ENCODE measurements at places on chromosomes 13 and 19.
A peak's percentile ranks its signal among the peaks of the same experiment; 100 is the strongest.

DNA sequence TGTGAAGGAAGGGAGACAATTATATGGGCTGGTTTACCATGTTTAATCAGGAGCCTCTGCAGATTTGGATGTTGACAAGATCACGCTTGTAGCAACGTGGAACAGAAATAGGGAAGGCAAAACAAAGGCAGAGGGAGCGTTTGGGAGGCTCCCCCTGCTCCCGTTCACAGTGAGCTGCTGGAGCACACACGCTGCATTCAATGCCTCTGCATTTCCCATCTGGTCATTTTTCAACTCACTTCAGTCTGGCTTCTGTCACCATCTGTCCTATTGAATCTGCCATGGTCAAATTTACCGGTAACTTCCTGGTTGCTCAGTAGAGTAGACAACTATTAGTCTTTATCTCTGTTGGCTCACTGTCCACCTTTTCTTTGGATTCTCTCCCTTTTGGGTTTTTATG lies 91.0 kb downstream of the NHLRC3 start:
- no peak for DNase-seq

DNA sequence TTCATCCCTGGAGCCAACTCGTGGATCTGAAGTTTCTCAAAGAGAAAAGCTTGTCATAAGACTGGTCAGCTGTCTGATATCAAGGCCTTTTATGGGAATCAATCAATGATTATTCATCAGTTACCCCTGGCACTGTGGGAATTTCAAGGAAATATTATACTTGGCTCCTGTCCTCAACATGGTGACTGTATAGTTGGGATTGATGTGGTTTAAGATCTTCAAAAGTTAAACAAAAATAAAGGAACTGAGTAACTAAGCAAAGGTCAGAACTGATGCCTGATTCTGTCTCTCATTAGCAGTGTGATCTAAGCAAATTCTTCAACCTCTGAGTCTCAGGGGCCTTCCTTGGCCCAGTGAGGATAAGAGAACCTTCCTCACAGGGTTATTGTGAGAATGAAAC lies 22.2 kb upstream of the SERPINE3 start:
- no peak for DNase-seq

- DNase-seq = no peak
Measured at GRCh38 chr13:30354493-30355383, 47.4 kb upstream of the KATNAL1 start.

DNA sequence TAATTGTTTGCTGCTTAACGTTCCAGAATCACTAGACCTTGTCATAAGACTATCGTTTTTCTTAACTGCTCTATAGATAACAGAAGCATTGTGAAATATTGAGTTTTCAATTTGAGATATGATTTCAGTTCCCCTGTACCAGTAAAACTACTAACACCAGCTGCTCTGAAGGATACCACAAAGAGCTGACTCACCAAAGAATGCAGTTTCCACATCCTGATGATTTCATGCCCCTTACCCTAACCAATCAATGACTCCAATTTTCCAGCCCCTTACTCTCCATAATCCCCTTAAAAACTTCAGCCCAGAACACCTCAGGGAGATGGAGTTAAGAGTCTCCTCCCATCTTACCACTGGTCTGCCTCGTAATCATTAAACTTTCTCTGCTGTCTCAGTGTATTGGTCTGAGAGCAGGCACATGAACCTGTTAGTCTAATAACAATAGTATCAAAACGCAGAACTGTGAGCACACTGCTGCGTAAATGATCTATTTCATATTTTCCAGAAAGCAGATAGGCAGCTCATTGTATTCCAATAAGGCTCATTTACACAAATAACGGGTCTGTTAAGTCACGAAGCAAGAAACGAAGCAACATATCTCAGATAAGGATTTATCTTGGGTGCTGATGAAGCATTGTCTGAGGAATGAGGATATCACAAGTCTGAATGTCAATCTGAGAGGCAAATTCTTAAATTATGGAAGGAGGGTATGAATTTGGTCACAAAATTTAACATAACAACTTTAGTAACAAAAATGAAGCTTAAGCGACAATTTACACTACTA lies 14.1 kb upstream of the CCNA1 start:
- no peak for DNase-seq

DNA sequence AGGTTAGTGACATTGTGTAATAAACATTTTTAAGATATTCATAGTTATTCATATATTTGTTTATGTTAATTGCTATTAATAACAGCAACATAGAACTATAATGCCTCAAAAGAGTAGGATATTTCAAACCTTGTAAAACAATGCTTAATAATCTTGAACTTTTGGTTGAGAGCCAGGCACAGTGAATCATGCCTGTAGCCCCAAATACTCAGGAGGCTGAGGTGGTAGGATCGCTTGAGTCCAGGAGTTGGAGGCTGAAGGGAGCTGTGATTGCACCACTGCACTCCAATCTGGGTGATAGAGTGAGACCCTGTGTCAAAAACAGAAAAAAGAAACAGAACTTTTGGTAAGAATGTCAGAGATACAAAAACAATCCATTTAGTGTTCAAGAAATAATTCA lies 213.9 kb upstream of the SLITRK1 start:
- no peak for DNase-seq

- peak; percentile 27 for DNase-seq
Measured at GRCh38 chr19:45391346-45391745, 13.5 kb downstream of the PPP1R13L start.

GRCh38 chr13:83125791-83126190 lies 756.5 kb downstream of the SLITRK1 start:
- DNase-seq = no peak

DNA sequence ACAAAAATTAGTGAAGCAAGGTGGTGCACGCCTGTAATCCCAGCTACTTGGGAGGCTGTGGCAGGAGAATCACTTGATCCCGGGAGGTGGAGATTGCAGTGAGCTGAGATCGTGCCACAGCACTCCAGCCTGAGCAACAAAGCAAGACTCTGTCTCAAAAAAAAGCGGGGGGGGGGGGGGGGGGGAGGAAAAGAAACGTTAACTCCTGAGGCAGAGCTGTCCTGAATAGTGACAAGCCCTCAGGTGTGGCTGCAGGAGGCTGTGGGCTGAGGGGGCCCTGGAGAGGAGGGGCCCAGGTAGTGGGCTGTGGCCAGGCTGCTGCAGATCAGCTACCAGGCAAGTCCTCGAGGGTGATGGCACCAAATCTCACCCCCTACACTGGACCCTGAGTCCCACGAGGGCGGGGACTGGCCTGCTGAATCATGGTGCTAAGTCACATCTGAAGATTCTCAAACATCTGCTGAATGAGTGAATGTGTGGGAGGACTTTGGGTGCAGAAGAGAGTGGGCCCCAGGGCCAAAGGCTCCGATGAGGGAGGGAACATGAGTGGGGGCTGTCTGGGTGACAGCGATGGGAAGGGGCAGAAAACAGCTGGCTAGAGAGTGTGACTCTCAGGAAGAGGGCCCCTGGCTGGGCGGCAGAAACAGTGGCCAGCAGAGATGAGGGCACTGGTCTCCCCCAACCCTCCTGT lies 24.6 kb upstream of the ATP1A3 start:
- DNase-seq = no peak

- DNase-seq = no peak
Measured at GRCh38 chr13:35879111-35879510, 252.1 kb downstream of the DCLK1 start.

GRCh38 chr19:17086120-17086519 lies 10.5 kb downstream of the MYO9B start:
- DNase-seq = no peak

- no peak for DNase-seq
Measured at GRCh38 chr19:45068041-45068440, 8.2 kb downstream of the ZNF296 start.

DNA sequence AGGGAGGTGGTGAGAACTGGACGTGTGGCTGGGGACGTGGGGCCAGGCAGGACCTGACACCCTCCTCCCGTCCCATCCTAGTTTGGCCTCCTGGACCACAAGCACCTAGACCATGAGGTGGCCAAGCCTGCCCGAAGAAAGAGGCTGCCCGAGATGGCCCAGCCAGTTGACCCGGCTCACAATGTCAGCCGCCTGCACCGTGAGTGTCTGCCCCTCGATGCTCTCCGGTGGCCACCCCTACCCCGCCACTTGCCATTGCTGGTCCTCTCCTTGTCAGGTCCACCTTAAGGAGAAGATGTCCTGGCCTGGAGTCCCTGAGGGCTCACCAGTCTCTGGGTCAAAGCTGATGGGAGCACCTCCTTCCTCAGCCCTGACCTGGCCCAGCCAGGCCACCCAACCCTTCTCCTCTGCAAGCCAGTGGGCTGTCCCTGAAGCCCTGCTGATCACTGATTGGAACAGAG lies 2.2 kb downstream of the ANGPTL4 start:
- DNase-seq = no peak

GRCh38 chr13:51814825-51815650 lies 11.1 kb upstream of the DHRS12 start:
- DNase-seq = peak; percentile 76

DNA sequence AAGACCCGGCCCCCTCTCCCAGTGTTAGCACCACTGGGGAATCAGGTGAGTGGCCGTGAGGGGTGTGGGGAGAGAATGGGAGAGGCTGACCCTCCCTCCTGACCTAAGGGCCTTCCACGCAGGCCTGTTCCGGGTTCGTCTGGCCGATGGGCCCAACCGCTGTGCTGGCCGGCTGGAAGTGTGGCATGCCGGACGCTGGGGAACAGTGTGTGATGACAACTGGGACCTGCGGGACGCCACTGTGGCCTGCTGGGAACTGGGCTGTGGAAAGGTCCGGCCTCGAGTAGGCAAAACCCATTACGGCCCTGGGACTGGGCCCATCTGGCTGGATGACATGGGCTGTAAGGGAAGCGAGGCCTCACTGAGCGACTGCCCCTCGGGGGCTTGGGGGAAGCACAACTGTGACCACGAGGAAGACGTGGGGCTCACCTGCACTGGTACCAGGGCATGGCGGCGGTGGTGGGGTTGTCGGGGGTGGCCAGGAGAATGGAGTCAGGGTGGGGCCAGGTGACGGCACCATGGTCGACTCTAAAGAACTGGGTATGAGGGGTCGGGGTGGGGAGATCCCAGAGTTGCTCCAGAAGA lies 12.2 kb downstream of the SSC5D start:
- no peak for DNase-seq
